Stimulated activated CD8-positive, alpha-beta memory T cell treated with anti-CD3 and anti-CD28 coated beads, Interleukin-7, amount 100 ng/mL, for 1 hour (primary cell): ENCODE measurements at places on chromosomes 11 and 22.

GRCh38 chr22:31870890-31871289, 73.4 kb upstream of the YWHAH start:
- no peak for DNase-seq

- DNase-seq, result no peak
Measured at GRCh38 chr11:12818333-12819015, 144.3 kb downstream of the TEAD1 start.

DNA sequence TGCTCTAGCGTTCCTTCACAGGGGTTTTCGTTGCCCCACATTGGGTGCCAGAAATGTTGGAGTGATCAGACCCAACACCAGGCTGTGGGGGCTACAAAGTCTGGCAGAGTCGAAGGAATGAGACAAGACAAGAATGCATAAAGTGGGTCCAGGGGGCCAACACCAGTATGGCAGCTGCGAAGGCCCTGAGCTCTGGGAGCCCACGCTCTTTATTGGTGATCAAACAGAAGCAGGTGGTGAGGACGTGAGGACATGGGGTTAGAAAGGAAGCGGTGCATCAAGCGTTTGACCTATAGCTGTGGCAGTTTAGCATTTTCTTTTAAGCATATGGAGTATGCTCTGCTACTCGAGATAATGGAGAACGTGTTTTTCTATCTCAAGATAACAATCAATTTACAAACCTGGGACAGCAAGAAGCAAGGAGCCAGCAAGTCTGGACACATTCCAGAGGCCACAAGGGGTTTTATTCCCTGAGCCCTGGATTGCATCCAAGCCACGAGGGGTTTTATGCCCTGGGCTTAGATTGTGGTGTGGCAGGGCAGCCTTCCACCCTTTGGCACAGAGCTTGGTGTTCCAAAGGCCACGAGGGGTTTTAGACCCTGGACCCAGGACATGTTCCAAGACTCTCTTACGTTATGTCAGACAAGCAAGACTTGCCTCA, 3.9 kb upstream of the DNAJB13 start:
- no peak for DNase-seq

DNA sequence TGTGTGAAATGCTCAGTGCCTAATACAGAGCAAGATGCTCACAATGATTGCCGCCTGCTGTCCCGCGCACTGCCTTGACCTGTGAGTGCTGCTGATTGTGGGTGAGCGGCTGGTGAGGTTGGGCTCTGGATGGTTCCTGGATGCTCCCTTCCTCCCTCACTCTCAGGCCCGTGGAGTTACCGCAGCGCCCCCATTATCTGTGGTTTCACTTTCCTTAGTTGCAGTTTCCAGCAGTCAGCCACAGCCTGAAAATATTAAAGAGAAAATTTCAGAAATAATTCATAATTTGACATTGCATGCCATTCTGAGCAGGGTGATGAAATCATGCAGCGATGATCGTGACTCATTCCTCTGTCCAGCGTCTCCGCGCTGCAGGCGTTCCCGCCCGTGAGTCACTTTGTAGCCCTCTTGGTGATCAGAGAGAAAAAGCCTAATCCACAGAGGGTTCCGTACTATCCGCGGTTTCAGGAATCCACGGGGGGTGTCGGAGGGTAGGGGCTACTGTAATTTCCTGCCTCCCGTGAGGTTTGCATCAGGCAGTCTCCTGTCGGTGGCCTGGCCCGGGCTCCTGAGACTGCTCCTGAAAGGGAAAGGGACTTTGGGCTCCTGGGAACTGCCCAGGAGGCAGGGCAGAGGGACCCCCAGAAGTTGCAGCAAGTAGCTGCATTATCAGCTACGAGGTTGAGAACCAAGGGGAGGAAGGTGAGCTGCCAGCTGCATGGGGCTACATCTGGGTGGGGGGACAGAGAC, 10.6 kb downstream of the RPL3 start:
- no peak for DNase-seq

- no peak for DNase-seq
Measured at GRCh38 chr11:83464160-83464944, 178.2 kb upstream of the CCDC90B start.

DNA sequence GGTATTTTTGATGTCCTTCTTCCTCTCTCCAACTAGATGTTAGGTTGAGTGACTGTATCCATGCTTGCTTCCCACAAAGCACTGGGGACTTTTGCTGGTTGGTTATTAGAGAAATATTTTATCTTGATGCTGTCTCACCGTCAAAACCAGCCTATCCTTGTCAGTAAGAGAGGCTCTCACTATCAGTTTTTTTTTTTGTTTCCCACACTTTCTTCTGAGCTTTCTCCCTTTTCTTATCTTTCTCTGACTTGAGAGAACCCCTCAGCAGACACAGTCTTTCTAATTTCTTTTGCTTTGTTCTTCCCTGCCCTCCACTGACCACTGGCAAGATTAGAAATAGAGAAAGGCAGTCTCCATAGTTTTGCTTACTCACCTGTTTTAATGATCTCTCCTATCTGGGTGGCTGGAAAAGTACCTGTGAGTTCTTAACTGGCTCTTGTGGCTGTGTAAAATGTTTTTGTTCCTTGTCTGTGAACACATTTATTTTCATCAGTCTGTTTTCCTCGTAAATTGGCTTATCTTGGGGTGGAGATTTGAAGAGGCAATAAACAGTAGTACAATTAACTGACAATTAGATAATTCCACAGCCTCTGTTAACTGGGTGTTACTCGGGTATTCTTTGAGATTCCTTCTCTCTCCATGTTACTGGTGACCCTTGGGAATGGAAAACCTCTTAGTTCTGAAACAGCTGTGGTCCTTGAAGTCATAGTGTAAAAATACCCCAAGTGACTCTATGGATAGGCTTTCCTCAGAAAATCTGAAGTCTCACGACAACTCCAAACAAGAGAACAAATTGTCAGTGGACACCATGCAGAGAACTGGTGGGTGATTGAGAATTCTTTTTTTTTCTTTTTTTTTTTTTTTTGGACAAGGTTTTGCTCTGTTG, at the start of gene NXPE1:
NXPE1 (minus strand) TSS at position 457 of the 886 bp plus-strand sequence. CDS start 8,680 bp downstream, outside the sequence.
- DNase-seq, result no peak

GRCh38 chr11:69865707-69866106, 46.5 kb upstream of the FGF3 start:
- DNase-seq, result no peak

- no peak for DNase-seq
Measured at GRCh38 chr11:111324277-111324720, 26.0 kb downstream of the POU2AF3 start.

GRCh38 chr11:57155400-57155799, 26.4 kb upstream of the LRRC55 start:
- no peak for DNase-seq

DNA sequence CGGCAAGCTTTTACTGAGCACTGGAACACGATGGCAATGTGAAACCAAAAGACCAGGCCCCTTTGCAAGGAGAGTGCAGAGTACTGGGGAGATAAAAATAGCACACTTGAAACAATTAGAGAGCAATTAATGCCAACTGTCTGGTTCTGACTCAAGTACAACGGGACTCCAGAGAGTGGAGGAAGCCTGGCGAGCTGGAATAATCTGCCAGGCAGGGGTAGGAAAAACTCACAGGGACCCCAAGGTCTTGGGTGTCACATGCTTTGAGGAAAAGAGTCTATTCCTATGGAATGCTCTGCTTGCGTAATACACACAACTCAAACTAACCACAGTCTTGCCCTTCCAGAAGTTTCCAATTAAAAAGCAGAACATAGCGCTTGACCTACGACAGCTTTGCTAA, 113.0 kb upstream of the CLMP start:
- DNase-seq, result no peak

- no peak for DNase-seq
Measured at GRCh38 chr11:126507646-126508045, 152.2 kb downstream of the ST3GAL4 start.

GRCh38 chr11:75826461-75827230, 11.6 kb downstream of the UVRAG start:
- DNase-seq, result no peak
